ENCODE measurements at places on chromosomes 12 and 14.

DNA sequence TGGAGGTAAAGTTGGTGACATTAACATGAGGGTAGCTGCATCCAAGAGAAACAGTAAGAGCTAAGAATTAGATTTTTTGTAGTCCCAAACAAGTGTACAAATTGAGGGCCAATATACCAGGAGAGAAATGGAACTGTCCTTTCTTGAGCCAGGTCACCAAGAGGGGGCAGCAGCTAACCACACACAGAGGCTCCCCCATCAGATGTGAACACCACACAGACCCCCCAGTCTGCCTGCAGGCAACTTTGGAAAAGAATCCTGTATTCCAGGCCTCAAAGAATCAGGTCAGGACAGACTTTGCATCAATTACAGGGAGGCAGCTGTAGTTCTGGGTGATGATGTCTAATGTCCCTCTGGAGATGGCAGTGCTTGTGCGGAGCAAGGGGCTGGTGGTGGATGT, 77.9 kb downstream of the SPTB start:
- no peak for DNase-seq

DNA sequence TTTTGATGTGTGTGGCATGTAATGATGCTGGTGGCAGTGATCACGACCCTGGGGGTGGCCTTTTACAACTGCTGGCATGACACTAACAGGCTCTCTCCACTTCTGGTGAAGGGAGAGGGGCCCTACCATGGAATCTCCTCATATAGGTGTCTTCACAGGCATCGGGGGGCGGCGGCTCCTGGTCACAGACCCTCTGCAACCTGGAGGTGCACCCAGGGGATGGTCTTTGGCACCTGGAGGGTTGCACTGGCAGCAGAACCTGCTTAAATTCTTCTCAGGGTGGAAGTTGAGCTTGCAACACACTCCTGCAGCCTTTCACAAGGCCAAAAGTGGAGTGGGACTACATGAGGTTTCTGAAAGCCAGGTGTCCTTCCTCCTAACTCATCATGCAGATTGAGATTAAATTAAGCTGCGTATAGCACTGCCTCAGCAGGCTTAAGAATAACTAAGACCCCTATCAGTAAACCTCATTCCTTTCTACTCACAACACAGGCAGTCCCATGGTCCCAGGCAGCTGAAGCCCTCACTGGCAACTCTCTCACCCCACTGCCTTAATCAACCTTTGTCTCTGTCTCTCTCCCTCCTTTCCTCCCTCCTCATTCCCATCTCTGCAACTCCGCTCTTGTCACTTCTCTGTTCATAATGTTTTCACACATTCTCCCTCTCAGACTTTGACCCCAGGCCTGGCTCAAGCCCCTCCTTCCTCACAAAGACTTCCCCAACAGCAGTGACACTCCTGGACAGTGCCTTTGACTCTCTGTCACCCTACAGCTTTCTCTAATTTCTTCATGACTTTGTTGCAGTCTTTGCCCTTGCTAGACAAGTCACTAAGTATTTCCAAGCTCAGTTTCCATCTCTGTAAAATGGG, 18.9 kb downstream of the NID2 start:
- DNase-seq: no peak

DNA sequence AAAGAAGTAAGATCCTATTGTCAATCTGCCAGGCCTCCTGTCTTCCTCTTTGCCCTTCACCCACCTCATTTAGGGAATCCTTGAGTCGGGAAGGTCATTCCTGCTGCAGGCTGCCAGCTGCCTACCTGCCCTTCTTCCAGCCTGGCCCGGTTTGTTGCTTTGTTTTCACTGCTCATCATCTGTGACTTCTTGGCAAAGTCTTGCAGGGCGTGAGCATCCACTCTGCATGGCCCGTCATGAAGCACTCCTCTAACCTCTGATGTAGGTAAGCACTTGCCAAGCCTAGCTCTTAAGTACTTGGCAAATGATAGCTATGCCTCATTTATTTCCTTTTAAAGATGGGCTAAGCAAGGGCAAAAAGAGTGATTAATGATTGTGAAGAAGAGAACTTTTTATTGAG, 192.8 kb downstream of the NRXN3 start:
- no peak for DNase-seq

- no peak for DNase-seq
Observed at GRCh38 chr14:63910583-63911363, 58.0 kb downstream of the SYNE2 start.

GRCh38 chr12:130640901-130641300, 75.2 kb downstream of the RIMBP2 start:
- DNase-seq: no peak

DNA sequence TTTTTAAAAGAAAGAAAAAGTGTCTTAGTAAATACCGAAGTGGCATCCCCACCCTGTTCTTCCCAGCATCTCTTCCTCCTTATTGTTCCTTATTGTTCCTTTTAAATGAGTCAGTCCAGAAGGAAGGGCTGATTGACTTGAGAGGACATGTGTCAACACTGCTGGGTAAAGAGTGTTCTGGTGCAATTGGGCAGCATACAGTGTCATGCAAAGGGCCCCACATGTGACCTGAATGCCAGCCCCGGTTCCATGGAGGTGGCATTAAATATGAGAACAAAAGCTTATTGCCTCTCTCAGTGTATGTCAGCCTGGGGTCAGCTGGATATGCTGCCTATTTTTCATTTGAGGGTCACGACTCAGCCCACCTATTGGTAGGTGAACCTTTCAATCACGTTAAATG, 58.9 kb upstream of the RIC8B start:
- no peak for DNase-seq

DNA sequence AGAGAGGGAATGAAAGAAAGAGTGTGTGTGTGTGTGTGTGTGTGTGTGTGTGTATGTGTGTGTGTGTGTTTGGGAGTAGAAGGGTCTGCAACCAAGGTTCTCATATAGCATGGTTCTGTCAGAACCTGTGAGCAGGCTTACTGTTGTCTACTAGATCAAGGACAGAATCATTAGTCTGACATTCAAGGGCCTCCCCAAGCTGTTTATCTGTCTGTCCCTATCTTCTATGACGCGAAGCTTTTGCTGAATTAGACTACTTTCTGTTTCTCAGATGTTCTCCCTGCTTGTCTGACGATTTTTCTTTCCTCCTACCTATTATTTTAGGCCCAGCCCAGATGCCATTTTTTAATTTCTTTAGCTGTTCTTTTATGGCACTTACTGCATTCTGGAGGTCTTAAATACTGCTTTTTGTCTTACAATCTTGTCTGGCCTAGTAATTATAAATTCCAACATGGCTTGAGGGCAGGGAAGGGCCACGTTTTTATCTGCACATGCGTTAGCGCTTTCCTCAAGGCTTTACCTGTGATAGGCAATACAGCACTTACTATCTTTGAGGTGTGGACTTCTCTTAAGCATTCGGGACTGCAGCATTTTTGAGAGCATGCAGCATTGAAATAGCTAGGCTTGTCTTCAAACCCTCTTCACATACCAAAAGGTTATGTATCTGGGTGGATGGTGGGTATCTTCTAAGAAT, 150.2 kb downstream of the TTLL5 start:
- DNase-seq: no peak

DNA sequence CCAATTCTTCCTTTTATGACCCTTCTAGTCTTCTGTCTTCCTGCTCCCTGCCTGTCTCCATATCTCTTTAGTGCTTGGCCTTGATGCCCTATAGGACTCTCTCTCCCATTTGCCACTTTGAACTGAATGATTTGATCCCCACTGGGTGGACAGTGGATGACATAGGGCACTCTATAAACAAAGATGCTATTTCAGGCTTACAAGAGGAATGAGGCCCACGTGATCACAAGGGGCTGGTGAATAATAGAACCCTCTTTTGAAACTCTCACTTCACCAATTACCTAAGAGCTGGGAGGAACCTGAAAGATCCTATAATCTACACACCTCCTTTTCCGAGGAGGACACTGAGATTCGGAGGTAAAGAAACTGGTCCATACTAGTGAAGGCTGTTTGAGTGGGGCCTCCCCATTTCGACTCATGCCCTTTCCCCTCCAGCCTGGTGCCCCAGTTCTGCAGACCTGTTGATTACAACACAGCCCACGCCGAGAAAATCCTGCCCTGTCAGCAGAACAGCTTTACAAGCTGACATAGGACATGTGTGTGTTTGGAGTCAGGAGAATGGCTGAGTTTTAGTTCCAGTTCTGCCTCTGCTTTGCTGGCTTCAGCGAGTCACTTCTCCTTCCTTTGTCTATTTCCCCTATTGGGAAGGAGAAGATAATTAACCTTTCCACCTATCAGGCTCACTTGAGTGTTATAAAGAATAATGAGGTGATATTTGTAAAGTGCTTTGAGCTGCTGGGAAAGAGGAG, 400.3 kb downstream of the ZFP36L1 start:
- no peak for DNase-seq

DNA sequence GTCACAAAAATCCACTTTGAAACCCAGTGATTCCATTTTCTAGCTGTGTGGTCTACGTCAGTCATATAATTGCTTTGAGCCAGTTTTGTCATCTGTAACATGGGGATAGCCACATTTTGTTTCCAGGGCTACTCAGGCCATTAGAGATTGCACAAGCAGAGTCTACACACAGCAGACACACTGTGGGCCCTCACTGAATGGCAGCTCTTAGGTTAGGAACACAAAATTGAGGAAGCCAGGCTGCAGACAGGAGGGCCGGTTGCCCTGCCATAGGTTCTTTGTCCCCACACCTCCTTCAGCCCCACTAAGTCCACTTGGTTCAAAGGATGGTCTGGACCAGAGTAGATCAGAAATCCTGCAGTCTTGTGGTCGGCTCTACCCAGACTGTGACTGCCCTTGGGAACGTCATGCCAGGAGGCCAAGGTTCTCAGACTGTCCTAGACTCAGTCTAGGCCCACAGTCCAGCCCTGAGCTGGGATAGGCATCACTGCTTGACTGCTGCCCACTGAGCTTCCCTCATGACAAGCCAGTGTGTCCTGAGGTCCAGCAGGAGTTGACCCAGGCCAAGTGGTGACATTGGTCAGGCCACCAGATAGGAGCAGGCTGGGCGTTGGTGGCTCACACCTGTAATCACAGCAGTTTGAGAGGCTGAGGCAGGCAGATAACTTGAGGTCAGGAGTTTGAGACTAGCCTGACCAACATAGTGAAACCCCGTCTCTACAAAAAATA, 3.8 kb upstream of the MYH7 start:
- no peak for DNase-seq

DNA sequence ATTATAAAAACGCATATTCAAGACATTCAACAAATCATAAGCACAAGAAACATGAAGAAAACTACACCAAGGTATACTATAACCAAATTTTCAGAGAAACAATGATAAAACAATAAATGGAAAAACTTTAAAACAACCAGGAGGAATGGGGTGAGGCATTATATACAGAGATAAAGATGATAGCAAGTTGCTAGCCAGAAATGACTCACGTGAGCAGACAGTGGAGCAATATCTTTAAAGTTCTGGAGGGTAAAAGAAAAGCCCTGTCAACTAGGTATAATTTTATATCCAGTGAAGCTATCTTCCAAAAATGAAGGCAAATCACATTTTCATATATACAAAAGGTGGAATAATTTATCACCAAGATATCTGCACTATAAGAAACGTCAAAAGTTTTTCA, 97.8 kb upstream of the PCED1B start:
- no peak for DNase-seq

DNA sequence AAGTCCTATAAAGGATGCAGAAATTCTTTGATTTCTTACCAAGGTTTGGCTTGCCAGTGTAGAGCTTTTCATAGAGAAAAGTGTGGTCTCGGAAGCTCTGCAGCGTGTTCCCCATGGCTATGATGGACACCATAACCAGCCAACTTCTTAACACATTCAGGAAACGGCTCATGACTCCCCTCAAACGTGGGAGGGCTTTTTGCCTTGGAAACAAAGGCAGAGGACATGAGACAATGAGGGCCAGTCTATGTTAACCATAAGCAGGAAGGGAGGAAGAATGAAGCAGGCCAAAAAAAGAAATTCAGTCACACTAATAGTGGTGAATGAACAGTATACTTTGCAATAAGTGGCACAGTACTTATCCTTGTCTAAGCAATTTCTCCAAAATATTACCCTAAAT, 3.3 kb downstream of the ERG28 start:
- DNase-seq: no peak

DNA sequence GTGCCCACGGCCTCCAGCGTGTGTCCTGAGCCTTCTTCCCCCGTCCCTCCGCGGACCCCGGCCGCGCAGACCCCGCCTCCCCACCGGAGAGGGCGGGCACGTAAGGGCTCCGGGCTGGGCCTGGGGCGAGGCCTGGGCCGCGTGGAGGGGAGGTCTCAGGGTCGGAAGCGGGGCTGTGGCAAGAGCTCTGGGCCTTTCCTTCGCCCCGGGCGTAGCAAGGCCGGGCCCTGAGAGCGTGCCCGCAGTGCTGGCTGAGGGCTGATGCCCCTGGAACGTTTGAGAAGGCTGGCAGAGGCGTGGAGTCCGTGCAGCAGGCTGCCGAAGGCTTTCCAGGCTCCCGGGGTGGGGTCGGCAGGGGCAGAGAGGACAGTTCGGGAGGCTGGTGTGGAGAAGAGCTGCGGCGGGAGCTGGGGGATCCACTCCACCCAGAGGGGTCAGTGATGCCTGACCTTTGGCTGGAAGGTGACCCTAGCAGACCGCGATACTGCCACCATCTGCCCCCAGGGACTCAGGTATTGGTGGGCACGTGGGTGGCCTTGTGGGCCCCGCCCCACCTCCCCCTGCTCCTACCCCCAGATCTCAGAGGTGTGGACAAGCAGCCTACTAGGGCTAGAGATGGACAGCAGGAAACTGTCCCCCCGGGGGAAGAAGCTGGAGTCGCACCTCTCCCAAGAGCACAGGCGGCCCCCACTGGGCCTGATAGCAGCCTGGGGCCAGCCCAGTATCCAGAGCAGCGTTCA, 558 bp downstream of the TEX22 start:
- DNase-seq: no peak

DNA sequence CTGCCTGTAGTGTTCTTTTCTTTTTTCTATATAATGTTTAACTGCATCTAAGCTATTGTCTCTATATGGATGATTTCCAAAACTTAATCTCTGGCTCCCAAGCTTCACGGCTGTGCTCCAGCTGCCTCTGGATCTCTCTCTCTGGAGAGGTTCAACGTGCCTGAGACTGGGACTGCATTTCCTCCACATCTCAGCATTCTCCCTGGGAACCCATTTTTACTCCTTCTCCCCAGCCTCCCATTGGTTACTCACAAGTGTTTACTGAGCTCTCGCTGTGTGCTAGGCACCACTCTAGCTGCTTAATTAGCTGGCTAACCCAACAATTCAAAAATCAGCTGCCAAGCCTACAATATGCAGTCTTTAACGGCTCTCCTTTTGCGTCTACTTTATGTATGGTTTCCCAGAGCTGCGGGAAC, 34.7 kb downstream of the FBXL14 start:
- DNase-seq: no peak

DNA sequence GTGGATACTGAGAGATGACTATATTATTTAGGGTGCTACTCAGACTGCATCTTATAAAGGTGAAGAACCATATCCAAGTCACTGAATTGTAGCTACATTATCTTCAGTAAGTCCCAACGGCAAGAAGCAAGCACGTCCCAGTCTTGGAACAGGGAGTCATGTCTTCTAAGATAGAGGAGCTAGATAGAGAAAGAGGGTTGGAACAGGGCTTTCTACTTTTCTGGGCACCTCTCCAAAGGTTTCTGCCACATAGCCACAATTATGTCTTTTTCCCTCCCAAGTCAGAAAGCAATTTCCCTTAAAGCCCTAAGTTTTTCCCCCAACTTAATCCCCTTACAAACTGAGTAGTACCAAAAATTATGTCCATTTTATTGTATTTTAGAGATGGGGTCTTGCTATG, 22.4 kb downstream of the MAPK1IP1L start:
- DNase-seq: no peak

Data from smooth muscle cell of the brain vasculature (primary cell).